ENCODE measurements at places on chromosomes 7 and 10.

DNA sequence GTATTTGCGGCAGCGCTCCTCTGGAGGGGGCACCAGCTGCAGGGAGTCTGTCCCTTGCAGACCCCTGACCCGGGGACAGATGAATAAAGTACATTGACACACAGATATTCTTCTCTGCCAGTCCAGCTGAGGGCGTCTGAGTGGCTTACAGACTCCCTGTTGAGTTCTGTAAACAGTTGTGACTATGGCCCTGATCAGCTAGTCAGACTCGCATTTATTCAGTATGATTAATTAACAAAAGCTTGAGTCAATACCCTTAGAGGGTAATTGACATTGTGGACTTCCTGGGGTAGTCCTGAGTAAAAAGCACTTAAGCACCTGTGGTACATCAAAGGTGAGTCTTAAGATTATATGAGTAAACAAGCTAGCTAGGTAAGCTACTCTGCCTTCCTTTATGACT, 21.0 kb downstream of the ANKRD30A start:
- no peak for DNase-seq

DNA sequence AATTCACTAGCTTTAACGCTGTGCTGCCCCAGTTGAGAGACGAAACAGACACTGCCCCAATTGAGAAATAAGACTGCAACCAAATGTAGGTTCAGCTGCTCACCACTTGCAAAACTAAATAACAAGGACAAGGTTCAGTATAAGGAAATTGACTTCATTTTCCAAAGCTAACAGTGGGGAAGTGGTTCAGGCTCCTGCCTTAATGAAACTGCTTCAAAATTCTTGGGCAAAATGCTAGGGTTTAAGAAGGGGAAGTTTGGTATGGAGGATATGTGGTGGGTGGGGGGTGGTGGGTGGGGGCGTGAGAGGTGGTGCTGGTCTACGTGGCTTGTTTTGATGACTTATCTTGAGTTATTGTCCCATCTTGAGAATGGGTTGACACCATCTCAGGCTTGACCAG, 21.8 kb downstream of the MRPL32 start:
- DNase-seq = no peak

- no peak for DNase-seq
Measured at GRCh38 chr10:124916098-124916584, 25.8 kb upstream of the ZRANB1 start.

DNA sequence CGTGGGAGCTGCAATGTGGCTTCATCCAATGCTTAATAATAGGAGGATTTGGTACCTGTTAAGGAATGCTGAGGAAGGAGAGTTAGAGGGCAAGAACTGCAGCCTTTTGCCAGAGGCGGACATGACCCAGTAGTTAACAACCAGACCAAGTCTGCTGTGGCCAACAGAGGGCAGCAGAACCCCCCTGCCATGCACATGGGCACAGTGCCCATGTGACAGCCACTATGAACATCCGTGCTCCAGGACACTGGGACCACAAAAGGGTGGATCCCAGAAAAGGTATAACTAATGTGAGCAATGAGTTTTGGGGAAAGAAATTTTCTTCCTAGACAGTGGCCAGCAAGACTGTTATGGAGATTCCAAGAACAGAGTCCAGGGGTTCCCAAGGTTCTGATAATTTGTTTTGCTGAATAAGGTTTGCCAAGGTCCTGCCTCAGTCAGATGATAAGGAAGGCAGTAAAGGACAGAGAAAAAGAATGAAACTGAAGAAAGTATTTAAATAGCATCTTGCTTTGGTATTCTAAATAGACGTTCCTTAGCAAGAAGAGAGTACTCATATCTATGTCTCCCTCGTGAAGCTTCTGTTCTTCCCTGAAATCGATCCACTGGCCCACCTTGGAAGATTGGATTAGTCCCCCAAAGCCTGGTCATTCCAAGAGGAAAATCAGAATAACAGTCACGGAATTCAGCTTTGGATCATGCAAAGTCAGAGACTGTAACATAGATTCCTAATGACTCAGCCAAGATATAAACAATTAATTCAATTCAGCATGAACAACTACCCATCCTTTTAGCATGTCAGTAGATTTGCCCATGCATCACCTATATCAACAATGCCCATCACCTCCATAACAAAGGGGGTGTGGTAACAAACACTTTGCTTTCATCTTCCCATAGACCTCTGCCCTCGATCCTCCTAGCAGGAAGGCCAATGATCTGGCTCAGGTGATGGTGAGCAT, 56.0 kb downstream of the LGI1 start:
- no peak for DNase-seq

DNA sequence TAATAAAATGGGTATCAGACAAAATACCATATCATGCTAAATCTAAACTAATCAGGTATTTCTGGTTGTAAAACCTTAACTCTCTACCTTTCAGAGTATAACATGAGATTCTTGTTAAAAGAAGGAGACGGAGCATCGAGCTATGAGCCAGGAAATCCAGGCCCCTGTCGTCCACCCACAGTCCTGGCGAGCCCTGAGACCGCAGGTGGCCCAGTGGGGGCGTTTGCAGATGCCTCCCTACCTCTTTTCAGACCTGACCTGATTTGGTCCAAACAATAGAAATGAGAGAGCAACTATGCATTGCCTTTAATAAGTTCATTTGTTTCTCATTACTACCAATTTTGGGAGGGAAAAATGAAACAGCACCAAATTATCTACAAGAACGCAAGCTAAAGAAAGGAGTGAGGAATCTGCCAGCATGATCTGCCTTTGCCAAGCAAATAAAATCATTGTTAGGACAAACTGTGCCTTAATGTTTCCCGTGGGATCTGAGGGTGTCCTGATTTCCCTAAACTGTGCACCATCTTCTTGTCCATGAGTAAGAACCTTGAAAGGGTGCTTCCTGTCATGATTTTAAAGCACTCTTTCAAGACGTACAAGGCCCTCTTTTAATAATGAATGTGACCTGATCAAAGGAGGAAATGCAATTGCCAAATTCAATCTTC, 166.7 kb downstream of the TCERG1L start:
- DNase-seq = no peak

GRCh38 chr10:6228647-6229046, 25.9 kb downstream of the PFKFB3 start:
- no peak for DNase-seq

DNA sequence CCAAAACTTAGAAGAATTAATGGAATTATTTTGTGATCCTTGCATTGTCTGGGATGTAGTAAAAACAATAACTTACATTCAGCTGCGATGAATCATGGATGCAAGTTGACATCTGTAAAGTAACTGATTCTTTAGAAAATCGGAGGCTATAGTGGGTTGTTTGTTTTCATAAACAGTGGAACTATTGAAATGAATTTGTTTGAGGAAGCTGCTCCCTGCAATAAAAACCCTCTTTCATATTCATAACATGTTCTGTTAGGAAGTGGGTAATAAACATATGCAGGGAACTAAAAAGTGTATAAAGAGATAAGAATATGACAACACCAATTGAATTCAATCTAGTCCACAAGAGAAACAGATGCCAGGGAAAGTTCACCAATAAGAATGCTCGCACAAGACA, 53.6 kb downstream of the AGMO start:
- DNase-seq = no peak

GRCh38 chr10:128588402-128588801, 462.2 kb upstream of the MKI67 start:
- no peak for DNase-seq

DNA sequence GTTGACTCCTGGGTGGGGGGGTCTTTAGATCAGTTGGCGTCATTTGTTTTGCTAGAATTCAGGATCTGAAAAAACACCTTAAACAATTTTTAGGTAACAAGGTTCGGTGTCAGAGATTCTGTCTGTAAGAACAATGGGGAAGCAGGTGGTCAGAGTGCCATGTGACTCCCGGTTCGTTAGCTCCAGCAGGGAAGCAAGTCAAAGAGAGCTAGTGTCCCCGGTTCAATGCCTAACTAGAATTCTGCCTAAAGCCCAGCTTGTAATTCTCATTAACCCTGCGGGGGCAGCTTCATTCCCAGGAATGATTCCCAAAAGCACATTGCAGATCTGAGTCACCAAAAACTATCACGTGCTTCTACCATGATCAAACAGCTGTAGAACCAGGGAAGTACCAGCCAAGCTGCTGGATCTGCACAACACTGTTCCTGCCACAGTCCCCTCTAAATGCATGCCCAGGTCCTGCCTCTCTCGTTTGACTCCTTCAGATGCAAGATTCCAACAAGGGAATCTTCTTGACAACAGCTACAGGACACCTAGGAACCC, 664.3 kb upstream of the CELF2 start:
- no peak for DNase-seq

DNA sequence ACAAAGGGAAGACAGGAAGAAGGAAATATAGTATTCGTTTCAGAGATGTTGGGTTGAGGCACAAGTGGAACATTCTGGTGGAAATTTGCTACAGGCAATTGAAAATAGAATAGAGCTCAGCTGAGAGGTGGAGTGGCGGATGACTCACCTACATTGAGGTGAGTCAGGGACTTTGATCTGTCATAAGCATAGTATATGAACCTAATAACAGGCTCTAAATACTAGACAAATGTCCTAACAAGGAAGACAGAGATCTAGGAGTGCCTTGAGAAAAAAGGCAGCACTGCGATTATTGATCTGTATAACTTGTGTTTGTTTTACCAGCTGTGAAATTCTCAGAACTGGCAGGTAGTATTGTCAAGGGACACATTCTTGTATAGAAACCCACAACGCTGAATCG, 907 bp upstream of the IFRD1 start:
- no peak for DNase-seq

GRCh38 chr7:100896732-100897608, 1.3 kb upstream of the ACHE start:
- no peak for DNase-seq

DNA sequence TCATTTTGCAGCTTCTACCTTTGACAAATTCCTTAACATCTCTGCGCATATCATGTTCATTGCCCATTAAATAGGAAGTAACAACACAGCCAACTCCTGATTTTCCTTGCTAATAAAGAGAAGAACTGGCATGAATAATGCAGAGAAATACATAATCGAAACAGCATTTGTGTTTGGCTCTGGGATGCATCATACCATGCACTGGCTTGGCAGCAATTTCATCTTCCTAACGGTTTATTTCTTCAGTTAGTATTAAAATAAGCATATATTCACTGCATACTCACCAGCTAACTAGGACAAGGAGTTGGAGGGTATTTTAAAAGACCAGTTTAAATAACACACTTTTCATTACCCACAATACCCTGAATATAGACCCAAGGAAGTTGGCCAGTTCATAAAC, 132.5 kb downstream of the ITGA8 start:
- DNase-seq = no peak

DNA sequence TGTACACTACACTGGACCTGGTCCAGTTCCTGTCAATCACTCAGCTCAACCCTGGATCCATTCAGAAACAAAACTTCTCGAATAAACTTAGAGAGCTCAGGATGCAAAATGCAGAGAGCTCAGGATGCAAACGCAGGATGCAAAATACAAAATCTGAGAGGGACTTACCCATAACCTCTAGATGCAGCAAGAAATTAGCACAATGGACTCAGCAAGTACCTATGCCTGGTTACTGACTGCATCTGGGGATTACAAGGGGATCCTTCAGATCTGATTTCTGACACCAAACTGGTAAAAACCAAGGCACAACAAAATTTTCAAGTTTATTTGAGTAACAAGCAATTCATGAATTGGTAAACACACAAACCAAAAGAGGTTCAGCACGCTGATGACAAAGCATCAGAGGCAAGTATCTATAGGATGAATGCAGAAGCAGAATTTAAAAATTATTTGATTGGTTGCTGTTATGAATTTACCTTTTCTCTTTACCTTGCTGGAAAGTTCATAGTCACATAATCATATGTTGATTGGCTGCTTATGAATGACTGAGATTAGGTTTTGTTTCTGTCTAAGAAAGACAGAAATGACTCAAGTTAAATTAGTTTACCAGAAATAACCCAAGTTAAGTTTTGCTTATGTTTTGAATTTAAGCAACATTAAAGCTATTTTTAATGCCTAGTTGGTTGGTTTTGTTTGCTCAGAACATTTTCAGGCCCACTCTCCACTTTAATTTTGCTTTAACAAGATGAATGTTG, 11.4 kb downstream of the GIMAP6 start:
- DNase-seq = no peak

DNA sequence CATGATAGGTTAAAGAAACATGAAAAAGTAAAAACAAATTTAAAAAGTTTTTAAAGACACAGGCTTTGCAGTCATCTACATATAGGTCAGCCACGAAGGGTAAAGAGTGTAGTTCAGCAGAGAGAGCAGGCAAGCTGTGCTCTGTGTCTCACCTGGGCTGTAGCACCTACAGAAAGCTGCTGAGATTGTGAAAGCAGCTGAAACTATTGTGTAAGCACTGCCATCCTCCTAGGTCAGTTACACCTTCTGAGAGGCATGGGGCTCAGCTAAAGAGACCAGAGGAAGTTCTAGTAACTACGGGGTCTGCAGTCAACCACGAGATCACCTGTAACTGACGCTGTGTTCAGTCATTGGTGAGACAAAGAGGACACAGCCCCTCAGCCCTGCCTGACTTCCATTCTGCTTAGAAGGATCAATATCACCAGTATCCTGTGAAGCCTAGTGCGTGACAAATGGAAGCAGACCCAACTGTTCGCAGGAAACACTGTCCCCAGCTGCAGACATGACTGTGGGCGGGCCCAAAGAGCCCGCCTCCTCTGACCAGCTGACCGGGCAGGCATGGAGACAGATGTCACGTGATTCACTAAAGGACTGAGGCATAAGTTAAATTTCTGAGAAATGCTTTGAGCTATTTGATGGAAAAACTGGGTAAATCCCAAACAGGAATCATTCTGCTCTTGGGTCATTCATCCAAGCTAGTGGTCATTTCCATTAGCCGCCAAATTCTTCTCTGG, 87.9 kb downstream of the EBF3 start:
- no peak for DNase-seq

DNA sequence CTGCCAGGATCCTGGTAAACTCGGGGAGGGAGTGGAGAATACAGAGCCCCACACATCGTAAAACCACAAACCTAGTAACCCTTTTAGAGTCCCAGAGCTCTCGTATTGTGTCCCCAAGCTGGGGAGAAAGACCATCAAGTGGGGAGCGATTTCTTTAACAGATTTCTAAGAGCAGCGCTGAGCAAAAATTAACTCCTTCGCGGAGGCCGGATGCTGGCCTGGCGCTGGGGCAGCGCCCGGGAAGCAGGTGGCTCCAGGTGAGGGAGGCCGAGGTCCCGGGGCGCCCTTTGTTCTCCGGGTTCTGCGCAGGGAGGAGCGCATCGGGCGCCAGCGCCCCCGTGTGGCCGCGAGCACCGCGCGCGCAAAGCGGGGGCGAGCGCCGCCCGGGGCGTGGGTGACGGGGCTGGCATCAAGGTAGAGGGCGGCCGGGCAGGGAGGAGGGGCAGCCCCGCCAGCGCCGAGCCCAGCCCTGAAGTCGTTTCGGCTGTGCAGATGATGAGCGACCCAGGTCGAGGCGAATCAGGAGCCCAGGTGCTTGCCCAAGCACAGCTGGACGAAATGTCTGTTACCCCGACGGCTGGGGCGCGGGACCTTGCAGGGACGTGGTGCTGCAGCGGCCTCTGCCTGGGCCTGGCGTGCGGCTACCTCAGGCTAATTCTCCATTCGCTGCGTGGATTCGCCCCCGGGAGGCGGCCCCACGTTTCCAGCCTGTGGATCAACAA, 10.4 kb upstream of the FGFR2 start:
- no peak for DNase-seq

GRCh38 chr10:15718694-15719048, 1.1 kb downstream of the ITGA8 start:
- DNase-seq = no peak

Data from AG09309 (cell line).